Neural crest cell (in vitro differentiated cells): ENCODE measurements at places on chromosomes 12 and 14.

DNA sequence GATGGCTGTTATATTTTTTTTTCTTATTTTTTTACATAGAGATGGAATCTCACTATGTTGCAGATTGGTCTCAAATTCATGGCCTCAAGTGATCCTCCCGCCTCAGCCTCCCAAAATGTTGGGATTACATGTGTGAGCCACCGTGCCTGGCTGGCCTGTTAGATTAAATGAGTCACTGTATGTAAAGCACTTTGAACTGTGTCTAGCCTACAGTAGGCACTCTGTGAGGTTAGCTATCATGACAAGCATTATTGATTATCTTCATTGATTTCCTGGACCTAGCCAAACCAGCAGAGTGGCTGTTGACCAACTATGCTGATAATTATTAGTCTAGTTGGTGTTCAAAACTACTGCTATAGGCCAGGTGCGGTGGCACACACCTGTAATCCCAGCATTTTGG, 42.6 kb downstream of the ARF6 start:
- no peak overlapping the region for H3K4me3 ChIP-seq
- no peaks in the 10 kb centered on the region for H3K27me3 ChIP-seq
- no peak for DNase-seq
- H3K27ac ChIP-seq = no peak overlapping the region

- H3K36me3 ChIP-seq = no peaks in the 10 kb centered on the region
- no peak overlapping the region for H3K27ac ChIP-seq
- H3K27me3 ChIP-seq = peaks cover 30% of the 10 kb centered on the region
- DNase-seq = no peak
These were observed 126.7 kb downstream of the BCL11B start for GRCh38 chr14:99145307-99145706.

DNA sequence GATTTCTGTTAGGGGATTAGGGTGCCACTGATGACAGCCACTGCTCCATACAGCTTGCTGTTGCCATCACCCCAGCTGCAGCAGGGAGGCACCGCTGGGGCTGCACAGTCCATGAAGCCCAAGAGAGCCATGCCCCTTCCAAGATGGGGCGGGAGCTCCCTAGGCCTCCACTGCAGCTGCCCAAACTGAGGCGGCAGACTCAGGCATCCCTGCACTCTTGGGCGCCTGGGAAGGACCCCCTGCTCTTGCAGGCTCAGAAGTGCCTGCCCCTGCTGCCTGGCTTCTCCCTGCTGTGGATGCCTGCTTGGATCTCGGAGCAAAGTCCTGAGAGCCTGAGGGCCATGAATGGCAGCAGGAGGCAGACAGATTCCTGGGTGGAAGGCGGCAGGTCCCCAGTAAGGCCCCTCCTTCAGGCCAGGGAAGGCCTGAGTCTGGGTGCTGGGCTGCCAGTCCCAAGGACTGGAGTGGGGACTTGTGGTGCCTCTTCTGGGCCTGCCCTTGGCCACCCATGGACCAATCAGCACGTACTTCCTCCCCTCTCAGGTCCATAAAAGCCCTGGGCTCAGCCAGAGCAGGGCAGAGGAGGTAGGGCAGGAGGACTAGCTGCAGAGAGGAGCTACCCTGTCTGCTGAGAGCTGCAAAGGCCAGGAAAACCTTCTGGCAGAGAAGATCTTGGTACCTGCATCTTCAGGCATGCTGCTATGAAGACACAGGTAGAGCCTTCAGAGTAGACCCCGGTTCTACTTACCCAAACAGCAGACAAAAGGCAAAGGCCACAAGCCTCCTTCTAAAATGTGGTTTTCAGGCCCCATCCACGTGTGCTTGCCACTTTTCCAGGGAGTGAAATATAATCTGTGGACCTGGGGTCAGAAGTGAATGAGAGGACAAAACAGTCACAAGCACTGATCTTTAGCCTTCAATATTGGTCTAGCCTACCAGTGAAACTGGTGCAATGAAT, 30.0 kb upstream of the STK38L start:
- H3K27ac ChIP-seq = no peak overlapping the region
- no peak for DNase-seq
- H3K4me3 ChIP-seq = no peak overlapping the region
- no peaks in the 10 kb centered on the region for H3K4me1 ChIP-seq

GRCh38 chr12:55997535-55997859, 421 bp downstream of the SUOX start:
- H3K4me1 ChIP-seq = peaks cover 33% of the 10 kb centered on the region
- H3K27ac ChIP-seq = peak overlapping the region; percentile 93

GRCh38 chr12:39503439-39503838, 60.5 kb upstream of the KIF21A start:
- H3K4me1 ChIP-seq = peaks cover 24% of the 10 kb centered on the region
- no peak for DNase-seq
- H3K36me3 ChIP-seq = no peaks in the 10 kb centered on the region
- no peak overlapping the region for H3K4me3 ChIP-seq
- H3K27ac ChIP-seq = no peak overlapping the region

GRCh38 chr14:35333797-35334743, 41.9 kb downstream of the PSMA6 start:
- H3K4me1 ChIP-seq = peaks cover 37% of the 10 kb centered on the region
- DNase-seq = no peak
- no peak overlapping the region for H3K4me3 ChIP-seq
- no peaks in the 10 kb centered on the region for H3K36me3 ChIP-seq

- DNase-seq = no peak
- no peak overlapping the region for H3K4me3 ChIP-seq
- H3K36me3 ChIP-seq = peaks cover 6% of the 10 kb centered on the region
These were observed 37.1 kb downstream of the ALDH2 start for GRCh38 chr12:111803851-111804250.

DNA sequence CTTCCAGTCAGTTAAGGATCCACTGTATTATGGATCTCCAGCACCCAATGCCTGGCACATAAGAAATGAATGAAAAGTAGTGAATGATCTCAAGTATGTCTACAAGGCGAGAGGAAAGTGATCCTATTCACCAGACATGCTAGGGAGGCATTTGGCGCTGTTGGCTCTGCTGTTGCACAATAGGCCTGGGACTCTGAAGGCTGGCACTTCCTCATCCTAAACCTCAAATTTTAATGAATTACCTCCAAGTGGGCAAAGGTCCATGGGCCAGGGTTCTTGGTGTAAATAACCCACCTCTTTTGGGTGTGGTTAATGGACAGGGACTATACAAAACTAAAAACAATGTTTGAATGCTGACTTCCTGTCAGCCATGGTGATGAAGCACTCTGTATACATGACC, 173.4 kb upstream of the PZP start:
- H3K36me3 ChIP-seq = no peaks in the 10 kb centered on the region
- no peaks in the 10 kb centered on the region for H3K27me3 ChIP-seq
- H3K4me3 ChIP-seq = no peak overlapping the region
- DNase-seq = no peak
- H3K4me1 ChIP-seq = no peaks in the 10 kb centered on the region

DNA sequence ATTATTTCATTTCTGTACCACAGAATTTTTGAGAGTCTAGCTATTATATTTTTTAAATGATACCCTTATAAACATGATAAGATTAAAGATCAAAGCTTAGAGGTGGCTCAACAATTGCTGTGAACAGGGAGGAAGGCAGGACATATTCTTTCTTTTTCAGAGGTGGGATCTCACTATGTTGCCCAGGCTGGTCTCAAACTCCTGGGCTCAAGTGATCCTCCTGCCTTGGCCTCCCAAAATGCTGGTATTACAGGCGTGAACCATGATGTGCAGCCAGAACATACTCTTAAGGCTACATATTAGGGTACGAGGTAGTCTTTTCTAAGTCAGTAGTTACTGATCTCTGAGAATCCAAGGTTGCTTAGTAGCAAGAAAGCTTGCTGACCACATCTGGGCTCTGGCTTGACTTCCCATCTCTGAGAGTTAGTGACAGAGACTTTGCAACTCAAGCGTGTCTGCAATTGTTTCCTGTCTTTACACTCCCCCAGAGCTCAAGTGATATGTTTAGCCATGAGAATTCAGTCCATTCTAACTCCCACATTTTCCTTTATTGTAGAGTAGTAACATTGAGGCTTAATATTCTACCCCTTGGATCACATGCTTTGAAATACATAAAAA, 8.6 kb downstream of the RAB5B start:
- H3K36me3 ChIP-seq = peaks cover 8% of the 10 kb centered on the region
- DNase-seq = no peak
- peak overlapping the region; percentile 71 for H3K27ac ChIP-seq

- no peaks in the 10 kb centered on the region for H3K36me3 ChIP-seq
- H3K27ac ChIP-seq = no peak overlapping the region
- no peak overlapping the region for H3K4me3 ChIP-seq
- H3K4me1 ChIP-seq = no peaks in the 10 kb centered on the region
- DNase-seq = no peak
These were observed 7.7 kb downstream of the ANKRD33 start for GRCh38 chr12:51895378-51896135.

GRCh38 chr14:28746247-28746646, 20.3 kb upstream of the FOXG1 start:
- no peak overlapping the region for H3K27ac ChIP-seq
- DNase-seq = no peak
- no peak overlapping the region for H3K4me3 ChIP-seq
- no peaks in the 10 kb centered on the region for H3K36me3 ChIP-seq

DNA sequence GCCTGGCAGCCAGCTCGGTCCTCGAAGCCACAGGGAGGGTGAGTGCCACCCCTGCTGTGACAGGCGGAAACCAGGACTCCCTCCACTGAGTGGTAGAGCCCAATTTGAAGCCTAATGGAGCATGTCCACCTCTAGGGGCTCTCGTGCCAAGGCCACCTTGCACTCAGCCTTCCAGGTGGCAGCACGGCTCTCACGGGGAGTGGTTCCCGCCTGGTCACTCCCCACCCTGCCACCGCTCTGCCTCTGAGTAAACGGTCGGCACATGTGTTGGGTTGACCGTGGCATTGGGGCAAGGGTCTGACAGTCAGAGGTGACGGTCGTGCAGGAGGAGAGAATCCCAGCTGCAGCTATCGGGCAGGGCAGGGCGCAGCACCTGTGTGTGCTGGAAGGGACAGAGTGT, 34.8 kb downstream of the IL31 start:
- H3K27ac ChIP-seq = no peak overlapping the region
- peaks cover 30% of the 10 kb centered on the region for H3K36me3 ChIP-seq
- H3K4me1 ChIP-seq = no peaks in the 10 kb centered on the region
- no peaks in the 10 kb centered on the region for H3K27me3 ChIP-seq
- H3K4me3 ChIP-seq = no peak overlapping the region

GRCh38 chr12:24396224-24396623, 446.8 kb upstream of the SOX5 start:
- H3K4me3 ChIP-seq = no peak overlapping the region
- peaks cover 7% of the 10 kb centered on the region for H3K36me3 ChIP-seq
- DNase-seq = no peak
- H3K27ac ChIP-seq = peak overlapping the region; percentile 28
- H3K27me3 ChIP-seq = no peaks in the 10 kb centered on the region

- H3K4me3 ChIP-seq = no peak overlapping the region
- DNase-seq = no peak
- H3K36me3 ChIP-seq = peaks cover 5% of the 10 kb centered on the region
- H3K27ac ChIP-seq = no peak overlapping the region
- H3K27me3 ChIP-seq = peaks cover 23% of the 10 kb centered on the region
These were observed 54.7 kb upstream of the CLMN start for GRCh38 chr14:95374239-95374997.
